ENCODE measurements at places on chromosomes 11 and 22.

GRCh38 chr11:62719302-62719978 is 7.8 kb downstream of the HNRNPUL2 start:
- DNase-seq: no peak

DNA sequence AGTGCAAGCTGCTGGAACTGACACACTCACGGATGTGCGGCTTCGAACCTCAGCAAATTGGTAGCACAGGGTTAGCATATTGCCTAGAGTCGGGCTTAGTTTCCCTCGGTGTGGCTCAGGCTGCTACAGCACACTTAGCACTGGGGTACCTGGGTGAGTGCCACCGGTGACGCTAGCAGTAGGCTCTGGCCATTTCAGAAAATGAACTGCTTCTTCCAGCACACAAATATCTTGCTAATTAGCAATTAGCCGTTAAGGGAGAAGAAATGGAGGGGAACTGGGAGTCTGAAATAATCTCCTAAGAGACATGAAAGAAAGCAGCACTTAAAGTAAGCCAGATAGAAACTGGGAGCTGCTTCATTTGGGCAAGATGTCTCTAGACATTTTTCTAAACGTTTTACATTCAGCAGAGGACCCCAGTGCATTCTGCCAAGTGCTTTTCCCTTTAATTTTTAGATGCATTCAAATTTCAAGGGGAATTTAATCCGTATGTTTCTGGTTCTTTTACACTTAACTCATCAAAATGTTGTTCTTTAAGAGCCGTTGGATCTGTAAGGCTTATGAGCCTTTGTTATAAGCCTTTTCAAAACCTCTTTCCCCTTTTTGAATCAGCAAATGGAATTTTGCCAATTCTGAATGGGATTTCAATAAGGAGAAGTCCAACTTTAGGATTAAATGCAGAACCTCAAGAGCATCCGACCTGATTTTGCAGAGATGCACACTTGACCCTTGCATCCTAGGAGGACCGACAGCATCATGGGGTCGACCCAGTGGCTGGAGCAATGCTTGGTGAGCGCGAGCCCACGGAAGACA is 708.1 kb downstream of the NTM start:
- DNase-seq: no peak

DNA sequence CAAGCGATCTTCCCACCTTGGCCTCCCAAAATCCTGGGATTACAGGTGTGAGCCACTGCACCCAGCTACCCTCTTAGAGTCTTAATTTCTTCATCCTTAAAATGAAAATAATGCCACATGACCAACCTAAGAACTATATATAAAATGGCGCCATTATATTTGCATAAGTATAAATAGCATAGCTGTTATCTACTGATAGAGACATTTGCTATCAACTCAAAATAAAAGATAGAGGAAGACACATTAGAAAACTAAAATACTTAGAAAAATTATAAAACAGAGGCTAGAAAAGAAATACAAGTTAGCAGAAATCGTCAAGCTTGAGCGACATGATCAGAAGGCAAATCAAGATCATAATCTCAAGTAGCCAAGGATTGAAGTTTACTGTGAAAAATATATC is 6.2 kb downstream of the FAM168A start:
- no peak for DNase-seq

- no peak for DNase-seq
Measured at GRCh38 chr11:112082729-112083128, 3.8 kb downstream of the TIMM8B start.

DNA sequence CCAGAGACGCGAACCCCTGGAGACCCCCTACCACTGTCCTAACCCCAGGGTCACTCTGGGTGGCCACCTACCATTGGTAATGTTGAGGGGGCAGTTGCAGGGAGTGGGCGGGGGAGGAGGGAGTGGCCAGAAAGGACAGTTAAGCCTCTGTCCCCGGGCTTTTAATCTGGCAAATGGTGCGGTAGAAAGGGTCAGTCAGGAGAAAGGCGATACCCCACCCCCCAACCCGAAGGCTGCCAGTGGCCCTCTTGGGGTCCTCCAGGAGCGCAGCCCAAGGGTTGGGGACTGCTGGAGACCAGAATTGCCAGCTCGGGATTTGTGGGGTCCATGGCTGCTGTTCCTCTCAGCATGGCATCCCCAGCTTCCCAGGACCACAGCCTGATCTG is 742 bp downstream of the P2RY2 start:
- no peak for DNase-seq

- no peak for DNase-seq
Measured at GRCh38 chr22:37910890-37911672, 5.0 kb downstream of the MICALL1 start.

- no peak for DNase-seq
Measured at GRCh38 chr11:88353835-88354496, 16.4 kb upstream of the CTSC start.

DNA sequence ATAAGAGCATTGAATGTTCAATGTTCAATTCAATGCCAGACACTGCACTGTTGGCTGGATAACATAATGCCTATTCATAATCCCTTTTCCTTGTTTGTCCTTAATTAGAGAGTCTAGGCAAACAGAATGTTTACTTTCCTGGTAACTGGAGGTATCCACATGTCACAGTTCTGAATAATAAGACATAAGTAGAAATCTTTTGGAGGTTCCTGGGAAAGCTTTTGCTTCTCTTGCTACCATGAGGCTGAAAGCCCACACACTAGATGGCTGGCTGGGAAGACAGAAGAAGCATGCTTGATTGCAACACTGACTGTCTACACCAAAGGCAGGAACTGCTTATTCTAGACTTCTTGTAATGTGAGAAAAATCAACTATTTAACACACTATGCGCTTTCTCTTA is 79.5 kb downstream of the GAB2 start:
- DNase-seq: no peak

DNA sequence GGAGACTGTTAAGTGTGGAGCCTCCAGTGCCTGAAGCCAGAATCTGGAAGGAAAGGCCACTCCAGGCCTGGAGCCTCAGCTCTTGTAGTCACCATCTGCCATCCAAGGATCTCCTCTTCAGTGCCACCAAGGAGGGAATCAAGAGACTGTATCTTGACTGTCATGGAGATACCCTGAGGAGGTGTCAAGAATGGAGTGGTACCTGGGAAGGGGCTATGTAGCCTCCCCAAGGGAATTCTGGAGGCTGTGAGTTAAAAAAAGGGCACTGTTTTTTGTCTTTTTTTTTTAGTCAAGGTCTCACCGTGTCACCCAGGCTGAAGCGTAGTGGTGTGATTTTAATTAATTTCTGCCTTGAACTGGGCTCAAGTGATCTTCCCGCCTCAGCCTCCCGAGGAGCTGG is 3.2 kb upstream of the C22orf15 start:
- DNase-seq: no peak

- DNase-seq: no peak
Measured at GRCh38 chr11:91871791-91872190, 352.8 kb upstream of the FAT3 start.

DNA sequence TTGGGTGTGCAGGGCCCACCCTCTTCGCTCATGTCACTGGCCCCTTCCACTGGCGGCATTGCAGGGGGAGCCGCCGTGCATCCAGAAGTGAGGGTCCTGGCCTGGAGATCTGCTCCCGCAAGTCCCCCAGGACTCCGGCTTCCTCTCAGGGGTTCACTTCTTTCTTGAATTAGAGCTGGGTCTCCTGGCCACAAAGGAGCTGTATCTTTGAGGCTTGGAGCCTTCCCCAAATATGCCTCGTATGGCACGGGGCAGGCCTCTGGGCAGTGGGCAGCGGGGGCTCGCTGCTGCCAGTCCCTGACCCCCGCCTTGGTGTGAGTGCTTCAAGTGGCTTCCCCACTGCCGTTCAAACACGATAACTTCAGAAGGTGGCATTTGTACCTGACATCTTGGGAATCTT is 7.4 kb upstream of the IFITM3 start:
- no peak for DNase-seq

DNA sequence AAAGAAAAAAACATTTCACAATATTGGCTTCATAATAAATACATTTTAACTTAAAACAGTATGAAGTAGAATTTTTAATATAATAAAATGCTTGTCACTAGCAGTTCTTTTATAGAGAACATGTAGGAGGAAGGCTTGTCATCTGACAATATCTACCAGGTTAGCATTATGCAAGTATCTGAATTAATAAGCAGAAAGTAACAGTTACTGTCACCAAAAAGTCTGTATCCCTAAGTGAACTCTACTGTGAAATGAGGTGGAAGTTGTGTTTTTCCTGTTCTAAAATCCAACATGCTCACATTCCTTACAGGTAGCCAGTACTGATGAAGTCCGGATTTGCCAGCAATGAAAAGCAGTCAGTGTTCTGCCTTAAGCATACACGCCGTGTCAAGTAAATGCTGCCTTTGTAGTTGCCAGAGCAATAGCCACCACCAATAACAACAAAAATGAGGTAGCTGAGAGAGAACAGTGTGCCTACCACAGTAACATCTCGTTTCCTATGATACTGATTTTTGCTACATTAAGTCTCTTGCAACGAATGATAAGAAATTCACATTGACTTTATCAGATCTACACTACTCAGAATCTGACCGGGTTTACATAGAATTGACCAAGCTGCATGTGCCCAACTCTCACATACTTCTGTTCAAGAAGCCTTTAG is 95.5 kb downstream of the SIK3 start:
- no peak for DNase-seq

DNA sequence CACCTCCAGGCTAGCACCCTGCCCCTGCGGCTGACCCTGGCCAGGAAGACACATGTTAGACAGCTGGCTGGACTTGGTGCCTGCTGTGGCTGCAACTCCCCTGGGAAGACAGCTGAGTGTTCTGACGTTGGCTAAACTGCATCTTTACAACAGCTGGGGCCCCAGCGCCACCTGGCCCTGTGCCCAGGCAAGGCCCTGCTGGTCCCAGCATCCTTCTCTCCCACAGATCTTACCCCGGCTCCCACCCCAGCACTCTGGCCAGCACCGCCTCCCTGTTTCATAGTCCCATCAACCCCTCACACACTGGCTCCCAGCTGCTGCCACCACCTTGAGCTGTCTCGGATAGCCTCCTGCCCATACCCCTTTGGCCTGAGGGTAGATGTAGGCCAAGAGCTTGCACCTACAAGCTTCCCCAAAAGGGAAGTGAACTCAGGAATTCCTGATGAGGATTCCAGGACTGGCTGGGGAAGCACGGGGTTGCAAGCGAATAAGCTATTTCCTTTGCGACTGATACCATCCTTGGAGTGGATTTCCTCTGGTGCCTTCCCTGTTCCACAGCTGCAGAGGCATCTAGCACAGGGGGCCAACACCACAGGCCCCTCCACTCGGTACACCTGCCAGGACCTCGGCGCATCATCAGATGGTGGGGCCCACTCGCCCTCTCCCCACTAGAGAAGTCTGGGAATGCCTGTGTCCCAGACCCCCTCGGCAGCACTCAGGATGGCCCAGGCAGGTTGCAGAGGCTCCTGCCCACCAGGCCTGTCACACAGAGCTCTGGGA is 28.5 kb downstream of the RSPH14 start:
- no peak for DNase-seq

DNA sequence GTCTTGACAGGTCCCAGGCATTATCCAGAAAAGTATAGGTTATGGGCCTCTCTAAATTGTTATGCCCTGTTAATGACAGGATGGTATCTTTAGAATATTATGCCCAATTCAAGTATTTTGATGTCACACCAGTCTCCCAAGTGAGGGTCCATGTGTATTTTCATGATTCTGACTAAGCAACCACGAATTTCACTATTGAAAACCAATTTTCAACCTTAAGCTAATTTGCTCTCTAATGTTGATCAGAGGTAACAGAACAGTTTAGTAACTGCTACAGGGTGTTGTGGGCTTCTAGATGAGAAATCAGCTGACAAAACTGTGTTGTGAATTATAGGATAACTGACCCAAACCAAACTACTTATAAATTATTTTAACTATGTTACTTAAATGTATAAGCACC is 48.0 kb upstream of the SORL1-AS1 start:
- no peak for DNase-seq

GRCh38 chr11:128532572-128533091 is 54.7 kb downstream of the ETS1 start:
- DNase-seq: no peak

- no peak for DNase-seq
Measured at GRCh38 chr11:66874232-66874631, 17.4 kb downstream of the LRFN4 start.

DNA sequence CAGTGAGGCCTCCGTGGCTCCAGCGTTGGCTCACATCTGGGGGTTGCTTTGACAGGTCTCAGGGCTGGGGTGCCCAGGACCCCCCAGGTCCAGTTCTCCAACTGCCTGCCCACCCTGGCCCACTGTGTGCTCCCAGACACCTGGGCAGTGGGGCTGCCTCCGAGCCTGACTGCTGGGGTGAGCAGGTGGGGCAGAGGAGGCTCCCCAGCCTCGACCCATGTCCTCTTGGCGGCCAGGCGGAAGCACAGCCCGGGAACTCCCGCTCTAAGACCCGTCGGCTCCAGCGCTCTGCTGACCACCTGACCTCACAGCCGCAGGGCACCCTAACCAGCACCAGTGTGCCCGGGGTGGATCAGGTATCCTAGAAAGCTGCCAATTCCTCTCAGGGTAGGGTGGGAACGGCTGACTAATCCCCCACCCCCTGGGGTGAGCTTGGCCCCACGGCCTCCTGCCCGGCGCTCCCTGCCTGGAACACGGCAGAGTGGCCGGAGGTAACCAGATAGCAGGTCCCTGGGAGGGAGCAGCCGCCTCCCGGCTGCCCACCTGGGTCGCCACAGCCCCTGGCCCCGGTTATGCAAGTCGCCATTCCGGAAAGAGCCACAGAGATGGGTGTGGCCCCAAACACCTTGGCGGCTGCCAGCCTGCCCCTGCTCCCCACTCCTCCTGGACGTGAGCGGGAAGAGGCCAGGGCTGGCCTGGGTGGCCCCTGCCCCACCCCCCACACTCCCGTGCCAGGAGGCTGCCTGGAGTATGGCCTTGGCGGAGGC is 19.2 kb upstream of the MUC5B start:
- no peak for DNase-seq

DNA sequence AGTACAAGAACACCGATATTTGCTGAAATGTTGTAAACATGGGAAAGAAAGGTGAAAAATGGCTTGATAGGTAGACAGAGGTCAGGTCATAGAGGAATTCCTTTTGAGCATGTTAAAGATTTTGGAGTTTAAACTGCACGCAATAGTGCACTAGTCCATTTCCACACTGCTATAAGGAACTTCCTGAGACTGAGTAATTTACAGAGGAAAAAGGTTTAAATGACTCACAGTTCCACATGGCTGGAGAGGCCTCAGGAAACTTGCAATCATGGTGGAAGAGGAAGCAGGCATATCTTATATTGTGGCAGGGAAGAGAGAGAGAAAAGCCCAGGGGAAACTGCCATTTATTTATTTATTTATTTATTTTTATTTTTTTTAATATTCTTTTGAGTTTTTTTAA is 5.0 kb downstream of the OR10A5 start:
- no peak for DNase-seq

- no peak for DNase-seq
Measured at GRCh38 chr22:24968066-24968561, 15.6 kb downstream of the KIAA1671 start.

- no peak for DNase-seq
Measured at GRCh38 chr11:66264914-66265313, 3.5 kb upstream of the RAB1B start.

GRCh38 chr11:58898106-58898505 is 41.2 kb upstream of the GLYATL1 start:
- no peak for DNase-seq

DNA sequence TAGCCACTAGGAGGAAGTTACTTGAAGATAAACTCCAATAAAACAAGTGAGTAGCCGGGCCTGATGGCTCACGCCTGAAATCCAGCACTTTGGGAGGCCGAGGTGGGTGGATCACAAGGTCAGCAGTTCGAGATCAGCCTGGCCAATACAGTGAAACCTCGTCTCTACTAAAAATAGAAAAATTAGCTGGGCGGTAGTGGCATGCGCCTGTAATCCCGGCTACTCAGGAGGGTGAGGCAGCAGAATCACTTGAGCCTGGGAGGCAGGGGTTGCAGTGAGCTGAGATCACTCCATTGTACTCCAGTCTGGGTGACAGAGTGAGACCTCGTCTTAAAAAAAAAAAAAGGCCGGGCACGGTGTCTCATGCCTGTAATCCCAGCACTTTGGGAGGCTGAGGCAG is 34.0 kb upstream of the CLPB start:
- DNase-seq: no peak

All from esophagus squamous epithelium (tissue), 5 donors.